Activated T-helper 2 cell treated with anti-CD3 and anti-CD28 coated beads, Interferon-gamma antibody, Interleukin-2, Interleukin-4, amounts not matched to agents 10 μg/mL and 5 μg/mL and 100 μg/mL, durations not matched to agents 14 hours and 24 hours and 36 hours (primary cell): ENCODE measurements at places on chromosomes 3 and 15. TPM values are rescaled to one million over a fixed set of nuclear protein-coding genes. Genes with fewer than 3 reads are reported as not detected.

DNA sequence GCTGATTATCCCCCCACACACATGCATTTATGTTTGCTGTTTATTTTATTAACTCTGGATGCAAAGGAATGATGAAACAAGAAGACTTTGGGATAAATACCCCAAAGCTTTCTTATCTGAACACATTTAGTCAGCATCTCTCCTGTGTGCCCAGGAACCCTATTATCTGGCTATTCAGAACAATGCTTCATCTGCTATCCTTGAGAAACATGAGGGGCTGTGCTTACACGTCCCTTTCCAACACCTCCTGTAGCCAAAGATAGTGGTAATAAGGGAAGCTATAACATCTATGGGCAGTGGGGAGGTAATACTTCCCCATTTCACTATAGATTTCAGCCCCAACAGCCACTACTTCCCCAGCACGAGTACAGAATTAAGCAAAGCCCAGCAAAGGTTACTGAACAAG is 94.7 kb downstream of the SSR3 start:
- no peak for DNase-seq

DNA sequence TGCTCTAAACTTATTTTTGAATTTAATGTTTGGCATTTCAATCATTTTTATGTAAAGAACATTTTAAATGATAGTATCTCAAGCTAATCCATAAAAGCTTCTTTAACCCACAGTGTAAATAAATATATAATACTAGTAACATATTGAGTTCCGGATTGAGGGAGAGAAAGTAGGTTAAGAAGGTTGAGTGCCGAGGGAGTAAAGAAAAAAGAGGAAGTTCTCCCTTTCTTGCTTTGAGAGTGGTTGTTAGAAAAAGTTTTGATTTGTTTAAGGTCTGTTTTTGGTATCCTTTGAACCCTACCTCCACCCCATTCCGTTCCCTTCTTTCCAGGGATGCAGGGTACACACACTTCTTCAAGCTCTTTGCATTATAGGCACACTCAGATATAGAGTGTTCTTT is 130.8 kb downstream of the VPS8 start:
- DNase-seq: no peak

DNA sequence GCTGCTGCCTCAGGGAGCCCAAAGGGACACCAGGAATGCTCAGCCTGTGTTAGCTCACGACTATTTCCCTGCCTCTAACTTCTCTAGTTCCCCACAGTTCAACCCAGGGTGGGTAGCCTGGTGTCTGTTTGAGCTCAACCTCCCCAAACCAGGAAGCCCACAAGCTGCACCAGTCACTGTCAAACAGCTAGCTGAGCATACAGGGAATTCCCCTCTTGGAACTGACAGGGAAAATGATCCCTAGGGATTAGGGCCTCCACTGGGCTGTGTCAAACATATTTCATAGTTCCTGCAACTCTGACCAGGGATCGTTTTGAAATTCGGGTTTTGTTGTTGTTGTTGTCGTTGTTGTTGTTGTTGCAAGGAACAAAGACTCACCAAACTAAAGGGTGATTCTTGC is 147.1 kb upstream of the ICE2 start:
- DNase-seq: no peak

DNA sequence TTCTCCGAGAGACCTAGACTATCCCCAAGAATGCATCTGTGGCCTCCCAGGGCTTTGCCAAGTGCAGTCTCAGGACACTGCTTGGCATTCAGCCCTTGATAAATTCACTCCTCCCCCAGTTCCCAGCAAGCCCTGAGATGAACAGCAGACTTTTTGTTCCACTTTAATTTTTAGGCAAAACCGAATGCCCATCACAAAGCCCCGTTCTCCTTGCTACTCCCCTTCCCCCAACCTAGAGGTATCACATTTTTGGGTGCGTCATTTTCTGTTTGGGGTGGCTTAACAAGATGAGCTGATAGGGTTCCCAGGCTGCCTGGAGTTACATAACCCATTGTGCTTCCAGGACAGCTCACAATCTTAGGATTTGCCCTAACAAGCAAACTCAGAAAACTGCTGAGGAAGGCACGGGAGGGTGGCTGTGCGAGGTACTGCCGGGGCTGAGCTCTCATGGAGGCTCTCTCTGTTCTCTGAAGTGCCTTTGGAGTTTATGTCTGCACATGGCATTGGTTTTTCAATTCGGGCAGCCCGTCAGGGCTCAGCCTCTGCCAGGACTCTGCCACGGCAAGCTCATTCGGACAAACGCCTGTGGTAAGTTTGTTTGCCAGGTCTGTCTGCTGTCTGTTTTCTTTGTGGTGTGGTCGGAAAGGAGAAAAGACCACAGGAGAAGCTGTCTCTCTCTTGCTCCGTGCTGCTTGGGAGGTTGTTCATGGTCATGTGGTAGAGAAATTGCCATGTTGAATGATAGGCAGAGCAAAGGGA is at the start of gene TRAK1:
Gene TRAK1, plus strand, starts transcription at position 385 of the 759 bp plus-strand sequence. Its CDS starts 113 bp downstream, at position 498.
- DNase-seq: no peak

Gene AHSG
- not detected in 2 replicates for total RNA-seq

Gene ADGRG7
- total RNA-seq: not detected in 2 replicates

Gene IP6K2
- total RNA-seq: 65.4 and 68.2 TPM in 2 replicates

Gene FBXW12
- total RNA-seq: 0.14 TPM in 1 of 2 replicates, not detected in the other
